ENCODE measurements at places on chromosomes 2 and 18.

- H3K4me1 ChIP-seq, result no peaks in the 10 kb centered on the region
- H3K4me3 ChIP-seq, result no peak overlapping the region
- DNase-seq, result no peak
- no peaks in the 10 kb centered on the region for H3K27me3 ChIP-seq
- H3K27ac ChIP-seq, result no peak overlapping the region
- no peaks in the 10 kb centered on the region for H3K36me3 ChIP-seq
Observed at GRCh38 chr2:145914716-145915115, 1394.8 kb upstream of the ZEB2 start.

GRCh38 chr2:45721150-45721549 is 69.7 kb downstream of the PRKCE start:
- H3K4me1 ChIP-seq, result peaks cover 17% of the 10 kb centered on the region
- H3K27me3 ChIP-seq, result peaks cover 8% of the 10 kb centered on the region
- H3K36me3 ChIP-seq, result peaks cover 10% of the 10 kb centered on the region
- no peak overlapping the region for H3K27ac ChIP-seq

GRCh38 chr2:219441451-219442255 is 7.0 kb downstream of the SPEG start:
- H3K36me3 ChIP-seq, result no peaks in the 10 kb centered on the region
- DNase-seq, result peak; percentile 65
- peaks cover 9% of the 10 kb centered on the region for H3K4me1 ChIP-seq
- peak overlapping the region; percentile 83 for H3K4me3 ChIP-seq
- peaks cover 14% of the 10 kb centered on the region for H3K27me3 ChIP-seq
- H3K27ac ChIP-seq, result no peak overlapping the region

- peaks cover 7% of the 10 kb centered on the region for H3K4me1 ChIP-seq
- H3K27me3 ChIP-seq, result peaks cover 2% of the 10 kb centered on the region
- no peaks in the 10 kb centered on the region for H3K36me3 ChIP-seq
- no peak overlapping the region for H3K4me3 ChIP-seq
- DNase-seq, result no peak
Observed at GRCh38 chr18:45678441-45678840, 45.5 kb upstream of the SLC14A1 start.

GRCh38 chr2:217262911-217263310 is 403.0 kb upstream of the TNP1 start:
- no peak for DNase-seq
- no peak overlapping the region for H3K27ac ChIP-seq

DNA sequence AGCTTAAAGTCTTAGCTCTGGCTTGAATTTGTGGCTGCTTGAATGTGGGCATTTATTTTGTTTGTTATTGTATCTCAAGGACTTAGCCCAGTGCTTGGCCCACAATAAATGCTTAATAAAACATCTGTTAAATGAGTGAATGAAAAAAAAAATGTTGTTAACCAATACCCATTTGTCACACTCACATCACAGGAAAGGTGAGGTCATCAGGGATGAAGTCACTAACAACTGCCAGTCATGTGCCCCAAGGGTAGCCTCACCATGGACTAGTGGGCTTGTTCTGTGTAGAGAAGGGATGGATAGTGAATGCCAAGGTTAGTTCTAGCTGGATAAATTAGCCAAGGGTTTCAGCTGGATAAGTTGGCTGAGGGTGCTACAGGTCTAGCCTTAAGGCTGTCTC is 3.0 kb downstream of the NRBP1 start:
- DNase-seq, result no peak
- peaks cover 6% of the 10 kb centered on the region for H3K36me3 ChIP-seq
- H3K27ac ChIP-seq, result peak overlapping the region; percentile 49

- H3K27me3 ChIP-seq, result peaks cover 11% of the 10 kb centered on the region
- no peaks in the 10 kb centered on the region for H3K36me3 ChIP-seq
- peak overlapping the region; percentile 36 for H3K4me3 ChIP-seq
- peaks cover 46% of the 10 kb centered on the region for H3K4me1 ChIP-seq
- DNase-seq, result no peak
- peak overlapping the region; percentile 80 for H3K27ac ChIP-seq
Observed at GRCh38 chr18:1014509-1014908, 109.8 kb downstream of the ADCYAP1 start.

DNA sequence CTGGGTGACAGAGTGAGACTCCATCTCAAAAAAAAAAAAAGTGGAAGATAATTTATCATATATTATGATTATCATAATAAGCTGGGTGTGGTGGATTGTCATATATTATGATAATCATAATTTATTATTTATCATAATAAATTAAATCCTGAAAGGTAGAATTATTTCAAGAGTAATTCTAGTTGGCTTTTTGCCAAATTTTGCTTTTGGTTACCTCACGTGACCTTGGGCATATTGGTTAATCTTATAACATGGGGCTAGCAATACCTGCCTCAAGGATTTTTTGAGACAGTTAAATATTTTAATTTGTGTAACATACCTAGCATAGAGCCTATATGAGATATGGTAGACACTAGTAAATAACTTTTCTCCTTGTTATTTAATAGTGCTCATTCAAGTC is 111.3 kb upstream of the TTC27 start:
- H3K36me3 ChIP-seq, result no peaks in the 10 kb centered on the region
- no peak overlapping the region for H3K4me3 ChIP-seq
- no peaks in the 10 kb centered on the region for H3K4me1 ChIP-seq
- DNase-seq, result no peak

- H3K36me3 ChIP-seq, result no peaks in the 10 kb centered on the region
- H3K4me3 ChIP-seq, result no peak overlapping the region
- no peaks in the 10 kb centered on the region for H3K27me3 ChIP-seq
- no peak overlapping the region for H3K27ac ChIP-seq
Observed at GRCh38 chr2:83282043-83282795, 1176.9 kb downstream of the SUCLG1 start.

DNA sequence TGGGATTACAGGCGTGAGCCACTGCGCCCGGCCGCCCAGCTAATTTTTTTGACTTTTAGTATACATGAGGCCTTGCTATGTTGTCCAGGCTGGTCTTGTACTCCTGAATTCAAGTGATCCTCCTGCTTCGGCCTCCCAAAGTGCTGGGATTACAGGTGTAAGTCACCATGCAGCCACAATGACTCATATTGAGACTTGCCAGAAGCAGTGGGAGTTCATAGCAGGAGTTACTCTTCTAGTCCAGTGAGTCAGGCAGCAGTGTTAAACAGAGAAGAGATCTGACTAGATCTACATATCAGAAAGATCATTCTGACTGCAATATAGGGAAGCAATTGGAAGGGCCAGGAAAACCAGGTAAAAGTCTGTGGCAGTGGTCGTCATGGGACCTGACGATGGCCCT is 1.5 kb upstream of the FLACC1 start:
- H3K36me3 ChIP-seq, result peaks cover 20% of the 10 kb centered on the region
- DNase-seq, result no peak
- H3K27ac ChIP-seq, result no peak overlapping the region

GRCh38 chr2:119739580-119740255 is 20.0 kb upstream of the PTPN4 start:
- no peaks in the 10 kb centered on the region for H3K36me3 ChIP-seq
- peaks cover 2% of the 10 kb centered on the region for H3K27me3 ChIP-seq
- H3K4me3 ChIP-seq, result no peak overlapping the region
- no peak overlapping the region for H3K27ac ChIP-seq
- no peak for DNase-seq

GRCh38 chr2:26765475-26766200 is 1.6 kb downstream of the SLC35F6 start:
- peaks cover 6% of the 10 kb centered on the region for H3K27me3 ChIP-seq
- DNase-seq, result no peak
- peaks cover 10% of the 10 kb centered on the region for H3K4me1 ChIP-seq
- peak overlapping the region; percentile 94 for H3K4me3 ChIP-seq

- H3K4me3 ChIP-seq, result peak overlapping the region; percentile 45
- peaks cover 9% of the 10 kb centered on the region for H3K27me3 ChIP-seq
- H3K36me3 ChIP-seq, result no peaks in the 10 kb centered on the region
- no peak for DNase-seq
Observed at GRCh38 chr2:120898961-120899750, 163.5 kb downstream of the GLI2 start.

DNA sequence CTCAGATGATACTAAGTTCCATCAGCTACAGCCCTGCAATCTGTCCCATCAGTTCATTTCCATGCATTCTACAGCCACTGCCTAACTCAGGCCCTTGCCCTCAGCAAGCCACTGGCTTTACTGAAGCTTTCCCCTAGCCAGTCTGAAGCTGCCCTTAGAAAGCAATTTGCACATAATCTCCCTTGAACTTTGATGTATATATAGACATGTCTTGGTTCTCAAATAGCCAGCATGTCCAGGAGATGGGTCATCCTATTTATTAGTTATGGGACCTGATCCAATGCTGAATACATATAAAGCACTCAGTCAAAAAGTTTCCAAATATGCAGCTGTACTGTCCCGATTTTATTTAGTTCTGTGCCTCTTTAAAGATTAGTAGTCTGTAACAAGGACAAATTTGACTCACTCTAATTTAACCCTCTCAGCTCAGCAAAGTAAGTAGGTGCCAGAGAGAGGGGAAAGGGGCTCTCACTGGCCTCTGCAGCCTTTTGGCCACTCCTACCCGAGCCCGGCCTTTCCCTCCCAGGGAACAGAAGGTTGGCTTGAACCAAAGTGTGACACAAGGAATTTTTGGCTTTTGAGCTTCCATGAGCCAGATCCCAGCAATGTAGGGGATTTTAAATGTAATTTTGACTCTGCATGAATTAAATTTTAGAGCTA is 70.7 kb downstream of the CCDC93 start:
- H3K4me1 ChIP-seq, result peaks cover 24% of the 10 kb centered on the region
- peaks cover 1% of the 10 kb centered on the region for H3K27me3 ChIP-seq
- DNase-seq, result no peak
- H3K27ac ChIP-seq, result no peak overlapping the region
- no peak overlapping the region for H3K4me3 ChIP-seq

GRCh38 chr2:183163821-183164649 is 39.8 kb downstream of the NUP35 start:
- no peak overlapping the region for H3K4me3 ChIP-seq
- peaks cover 7% of the 10 kb centered on the region for H3K36me3 ChIP-seq
- H3K4me1 ChIP-seq, result no peaks in the 10 kb centered on the region
- peaks cover 1% of the 10 kb centered on the region for H3K27me3 ChIP-seq
- no peak overlapping the region for H3K27ac ChIP-seq
- no peak for DNase-seq

DNA sequence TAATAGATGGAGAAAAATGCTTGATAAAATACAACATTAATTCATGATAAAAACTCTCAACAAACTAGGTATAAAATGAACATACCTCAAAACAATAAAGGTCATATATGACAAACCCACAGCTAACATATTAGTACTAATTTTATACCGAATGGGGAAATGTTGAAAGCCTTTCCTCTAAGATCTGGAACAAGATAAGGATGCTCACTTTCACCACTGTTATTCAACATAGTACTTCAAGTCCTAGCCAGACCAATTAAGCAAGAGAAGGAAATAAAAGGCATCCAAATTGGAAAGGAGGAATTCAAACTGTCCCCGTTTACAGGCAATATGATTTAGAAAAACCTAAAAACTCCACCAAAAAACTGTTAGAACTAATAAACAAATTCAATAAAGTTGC is 61.5 kb upstream of the CTIF start:
- H3K36me3 ChIP-seq, result peaks cover 6% of the 10 kb centered on the region
- H3K4me3 ChIP-seq, result no peak overlapping the region
- no peak overlapping the region for H3K27ac ChIP-seq
- no peak for DNase-seq
- peaks cover 5% of the 10 kb centered on the region for H3K4me1 ChIP-seq

DNA sequence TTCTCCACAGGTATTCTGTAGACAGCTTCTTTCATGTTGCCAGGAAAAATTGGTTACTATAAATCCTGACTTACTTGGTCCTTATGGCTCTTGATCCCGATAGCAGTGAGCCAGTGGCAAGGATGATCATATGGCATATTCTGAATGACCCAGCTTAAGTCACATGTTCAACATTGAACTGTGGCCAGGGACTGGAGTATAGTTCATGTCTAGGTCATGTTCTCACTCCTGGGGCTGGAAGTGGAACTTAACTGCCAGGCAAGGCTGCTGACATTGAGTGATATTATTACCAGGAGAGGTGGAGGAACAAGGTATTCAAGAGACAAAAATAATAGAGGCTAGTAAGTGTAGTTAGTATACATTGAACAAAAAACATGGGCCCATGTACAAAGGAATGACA is 26.2 kb downstream of the R3HDM1 start:
- H3K36me3 ChIP-seq, result no peaks in the 10 kb centered on the region
- no peak for DNase-seq
- H3K27ac ChIP-seq, result no peak overlapping the region
- no peaks in the 10 kb centered on the region for H3K4me1 ChIP-seq
- H3K27me3 ChIP-seq, result no peaks in the 10 kb centered on the region

DNA sequence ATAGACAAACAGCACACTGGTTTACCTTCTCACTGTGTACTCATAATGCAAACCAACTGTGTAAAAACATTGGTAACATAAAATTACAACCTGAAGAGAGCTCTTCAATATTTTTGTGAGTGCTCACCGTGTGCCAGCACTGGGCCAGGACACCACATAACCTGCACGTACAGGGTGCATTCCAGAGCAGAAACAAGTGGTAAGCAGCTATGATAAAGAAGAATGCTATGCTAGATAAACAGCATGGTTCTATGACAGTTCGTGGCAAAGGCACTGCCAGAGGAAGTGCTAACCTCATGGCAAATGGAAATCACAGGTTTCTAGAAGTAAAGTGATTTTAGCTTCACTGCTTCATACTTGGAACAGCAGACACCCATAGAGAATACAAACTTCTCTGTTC is 343.5 kb downstream of the MTX2 start:
- H3K4me1 ChIP-seq, result no peaks in the 10 kb centered on the region
- no peak overlapping the region for H3K27ac ChIP-seq
- no peaks in the 10 kb centered on the region for H3K27me3 ChIP-seq
- DNase-seq, result no peak
- no peak overlapping the region for H3K4me3 ChIP-seq

GRCh38 chr2:128809259-128809636 is 490.6 kb upstream of the HS6ST1 start:
- no peaks in the 10 kb centered on the region for H3K4me1 ChIP-seq
- H3K27me3 ChIP-seq, result no peaks in the 10 kb centered on the region
- no peak overlapping the region for H3K27ac ChIP-seq
- H3K4me3 ChIP-seq, result no peak overlapping the region
- peaks cover 15% of the 10 kb centered on the region for H3K36me3 ChIP-seq
- DNase-seq, result no peak

- no peak overlapping the region for H3K27ac ChIP-seq
- no peak overlapping the region for H3K4me3 ChIP-seq
- H3K36me3 ChIP-seq, result peaks cover 4% of the 10 kb centered on the region
- no peaks in the 10 kb centered on the region for H3K27me3 ChIP-seq
- no peak for DNase-seq
- no peaks in the 10 kb centered on the region for H3K4me1 ChIP-seq
Observed at GRCh38 chr18:36294031-36294430, 3.5 kb upstream of the FHOD3 start.

GRCh38 chr2:116874021-116874420 is 940.5 kb upstream of the DDX18 start:
- peak; percentile 38 for DNase-seq
- H3K27ac ChIP-seq, result no peak overlapping the region
- H3K4me3 ChIP-seq, result no peak overlapping the region
- peaks cover 9% of the 10 kb centered on the region for H3K36me3 ChIP-seq
- no peaks in the 10 kb centered on the region for H3K4me1 ChIP-seq
